ENCODE measurements at places on chromosomes 5 and 9.
A peak's percentile ranks its signal among the peaks of the same experiment; 100 is the strongest.

GRCh38 chr5:112635276-112635675 is 102.4 kb upstream of the APC start:
- no peak for DNase-seq

DNA sequence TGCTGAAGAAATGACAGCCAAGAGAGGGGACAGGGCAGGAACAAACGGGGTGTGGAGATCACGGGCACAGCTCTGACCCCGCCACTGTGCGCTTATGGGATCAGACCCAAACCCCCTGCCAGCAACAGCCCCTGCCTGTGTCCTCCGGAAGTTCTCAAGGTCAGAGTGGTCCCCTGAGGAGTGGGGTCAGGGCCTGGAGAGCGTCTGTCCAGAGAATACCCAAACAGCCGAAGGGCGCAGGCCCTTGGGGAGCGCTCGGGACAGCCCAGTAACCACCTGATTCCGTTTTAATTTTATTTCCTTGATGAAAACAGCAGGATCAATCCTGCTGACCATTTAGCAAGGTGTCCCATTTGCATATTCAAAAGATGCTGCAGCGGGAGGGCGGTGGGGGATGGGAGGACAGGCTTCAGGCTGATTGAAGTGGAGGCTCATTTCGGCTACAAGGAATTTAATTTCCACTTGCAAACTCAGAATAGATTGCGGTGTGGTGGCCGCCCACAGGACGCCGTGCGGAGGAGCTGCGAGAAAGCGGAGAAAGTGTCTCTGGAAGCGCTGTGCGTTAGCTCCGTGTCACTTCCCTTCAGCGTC is 32.6 kb upstream of the TMEM250 start:
- DNase-seq: no peak

DNA sequence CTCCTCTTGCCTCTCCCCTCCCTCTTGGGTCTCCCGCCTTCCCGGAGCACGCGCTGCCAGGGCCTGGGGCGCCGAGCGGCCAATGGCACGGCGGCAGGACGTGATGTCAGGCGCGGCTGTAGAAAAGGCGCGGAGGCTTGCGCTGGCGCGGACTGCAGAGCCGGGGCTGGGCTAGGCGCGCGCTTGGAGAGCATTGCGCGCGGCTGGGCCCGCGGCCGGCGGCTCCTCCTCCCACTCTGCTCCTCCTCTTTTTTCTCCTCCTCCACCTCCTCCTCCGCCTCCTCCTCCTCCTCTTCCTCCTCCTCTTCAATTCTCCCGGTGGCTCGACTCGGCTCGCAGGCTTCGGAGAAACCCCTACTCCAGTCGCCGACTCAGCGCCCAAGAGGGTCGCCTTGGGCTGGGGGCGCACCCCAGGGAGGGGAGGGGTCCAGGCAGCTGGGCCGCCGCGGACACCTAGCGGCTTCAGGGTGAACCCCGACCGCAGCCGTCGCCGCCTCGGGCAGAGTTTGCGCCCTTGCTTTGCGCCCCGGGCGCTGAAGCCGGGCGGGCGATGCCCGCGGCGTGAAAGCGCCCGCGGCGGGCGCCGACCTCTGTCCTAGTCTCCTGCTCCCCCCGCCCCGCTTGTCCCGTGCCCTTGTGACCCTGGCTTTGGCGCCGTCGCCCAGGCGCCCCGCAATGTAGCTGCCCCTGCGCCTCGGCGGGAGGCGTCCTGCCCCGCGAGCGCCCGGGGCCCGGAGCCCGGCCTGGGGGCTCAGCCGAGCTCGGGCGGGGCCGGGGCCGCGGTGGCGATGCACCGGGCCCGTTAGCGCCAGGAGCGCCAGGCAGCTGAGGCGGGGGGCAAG is at the start of gene LHX2:
Gene LHX2 (plus strand): TSS at position 309 of the 842 bp plus-strand sequence. CDS start 581 bp downstream, outside the sequence.
- peak; percentile 98 for DNase-seq

GRCh38 chr5:181207214-181207959 is 2.4 kb upstream of the TRIM7 start:
- no peak for DNase-seq
